ENCODE measurements at places on chromosomes 5 and 9. TPM values are rescaled to one million over a fixed set of nuclear protein-coding genes. Genes with fewer than 3 reads are reported as not detected.

GRCh38 chr5:140110646-140110957, 3.3 kb upstream of the PURA start:
- no peak for DNase-seq

- no peak for DNase-seq
Observed at GRCh38 chr5:36710039-36710438, 103.6 kb downstream of the SLC1A3 start.

DNA sequence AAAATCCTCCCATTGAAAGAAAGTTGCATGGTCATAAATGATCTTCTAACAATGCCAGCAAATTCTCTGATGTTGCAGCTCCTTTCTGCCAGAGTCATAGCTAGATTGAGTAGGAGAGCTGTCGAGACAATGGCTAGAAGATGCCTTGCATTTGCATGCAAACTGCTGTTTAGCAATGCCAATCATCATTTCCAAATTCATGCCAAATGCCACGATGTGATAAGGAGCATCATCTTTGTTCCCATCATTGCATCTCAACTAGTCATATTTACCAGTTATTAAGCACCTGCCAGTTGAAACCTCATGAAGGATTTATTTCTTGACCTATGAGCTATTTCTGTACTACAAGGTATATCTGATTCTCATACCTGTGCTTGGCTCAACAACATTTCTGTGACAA, 246.4 kb upstream of the PIK3R1 start:
- DNase-seq, result no peak

DNA sequence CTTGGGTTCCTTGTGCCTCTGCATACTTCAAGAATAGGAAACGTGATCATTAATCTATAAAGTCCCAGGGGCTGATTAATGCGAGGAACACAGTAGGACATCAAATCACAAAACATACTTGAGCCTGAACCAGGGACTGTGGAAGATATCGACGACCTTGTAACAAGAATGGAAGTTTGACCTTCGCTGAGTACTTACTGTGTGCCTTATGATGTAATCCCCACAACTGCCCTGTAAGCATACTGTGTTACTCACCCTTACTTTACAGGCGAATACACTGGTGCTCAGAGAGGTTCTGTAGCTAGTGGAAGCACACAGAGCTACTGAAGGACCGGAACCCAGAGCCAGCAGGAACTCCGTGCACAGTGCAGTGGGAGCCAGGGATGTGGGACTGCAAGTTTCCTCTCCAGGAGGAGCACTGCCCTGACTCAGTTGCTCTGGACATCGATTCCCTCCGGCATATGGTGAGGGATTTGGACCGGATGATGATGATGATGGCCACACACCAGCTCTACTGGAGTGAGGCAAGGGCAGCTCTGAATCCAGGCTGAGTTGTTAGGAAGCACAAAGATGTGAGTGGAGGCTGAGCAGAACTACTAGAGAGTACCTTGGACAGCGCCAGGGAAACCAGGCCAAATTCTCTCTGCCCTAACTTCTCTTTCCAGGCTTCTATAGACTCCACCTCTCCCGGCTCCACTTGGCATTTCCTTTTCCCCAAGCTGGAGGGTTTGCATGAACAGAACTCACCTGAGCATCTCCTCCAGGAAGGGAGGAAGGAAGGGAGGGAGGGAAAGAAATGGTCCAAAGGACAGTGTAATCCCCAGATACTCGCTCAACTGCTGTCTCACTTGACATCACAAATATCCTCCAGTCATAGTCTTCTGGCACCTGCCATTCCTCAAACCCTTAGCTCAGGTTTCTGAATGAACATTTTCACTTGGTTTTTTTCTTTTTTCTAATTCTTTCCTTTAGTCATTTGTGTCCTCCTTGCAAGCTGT, 1.5 kb upstream of the GABBR2 start:
- DNase-seq, result peak; percentile 71

- no peak for DNase-seq
Observed at GRCh38 chr9:89372230-89372816, 54.0 kb downstream of the SECISBP2 start.

- no peak for DNase-seq
Observed at GRCh38 chr5:33855396-33855795, 36.4 kb downstream of the ADAMTS12 start.

Gene SPATA31A5
- total RNA-seq, result not detected

Gene PCDHB6
- total RNA-seq, result 0.20 TPM

GRCh38 chr5:180140571-180140970, 68.4 kb downstream of the RASGEF1C start:
- no peak for DNase-seq

DNA sequence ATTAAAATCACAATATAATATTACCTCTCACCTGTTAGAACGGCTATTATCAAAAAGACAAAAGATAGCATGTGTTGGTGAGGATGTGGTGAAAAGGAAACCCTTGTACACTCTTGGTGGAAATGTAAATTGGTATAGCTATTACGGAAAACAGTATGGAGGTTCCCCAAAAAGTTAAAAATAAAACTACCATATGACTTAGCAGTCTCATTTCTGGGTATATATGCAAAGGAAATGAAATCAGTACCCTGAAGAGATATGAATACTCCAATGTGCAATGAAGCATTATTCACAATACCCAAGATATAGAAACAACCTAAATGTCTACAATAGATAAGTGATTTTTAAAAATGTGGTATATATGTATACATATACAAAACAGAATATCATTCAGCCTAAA, 199.9 kb downstream of the SNX18 start:
- DNase-seq, result no peak

Gene RNF183
- not detected for total RNA-seq

- DNase-seq, result no peak
Observed at GRCh38 chr5:32058101-32058500, 116.0 kb downstream of the GOLPH3 start.

GRCh38 chr9:133717113-133718031, 20.8 kb downstream of the SARDH start:
- no peak for DNase-seq

Gene CTSL
- total RNA-seq, result 362 TPM

All from lung microvascular endothelial cell (primary cell).